ENCODE measurements at places on chromosomes 6 and 20.

DNA sequence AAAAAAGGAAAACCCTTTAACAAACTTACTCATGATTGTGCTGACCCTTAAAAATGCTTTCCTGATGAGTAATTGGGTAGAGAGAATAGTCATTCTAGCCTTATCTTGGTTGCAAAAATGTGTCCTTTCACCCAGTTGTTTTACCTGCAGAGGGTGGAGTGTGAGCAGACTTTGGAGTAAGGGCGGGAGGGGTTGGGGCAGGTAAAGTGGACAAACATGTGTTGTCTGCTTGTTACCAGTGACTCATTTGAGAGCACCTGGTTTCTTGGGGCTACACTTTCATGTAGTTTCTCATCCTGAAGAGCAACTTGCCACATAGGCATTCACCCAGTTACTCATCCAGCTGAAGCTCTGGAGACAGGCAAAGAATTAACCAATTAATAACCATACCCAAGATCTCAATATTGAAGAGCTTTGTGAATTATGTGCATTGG is 121.1 kb downstream of the TNFRSF21 start:
- peak; percentile 70 for DNase-seq

DNA sequence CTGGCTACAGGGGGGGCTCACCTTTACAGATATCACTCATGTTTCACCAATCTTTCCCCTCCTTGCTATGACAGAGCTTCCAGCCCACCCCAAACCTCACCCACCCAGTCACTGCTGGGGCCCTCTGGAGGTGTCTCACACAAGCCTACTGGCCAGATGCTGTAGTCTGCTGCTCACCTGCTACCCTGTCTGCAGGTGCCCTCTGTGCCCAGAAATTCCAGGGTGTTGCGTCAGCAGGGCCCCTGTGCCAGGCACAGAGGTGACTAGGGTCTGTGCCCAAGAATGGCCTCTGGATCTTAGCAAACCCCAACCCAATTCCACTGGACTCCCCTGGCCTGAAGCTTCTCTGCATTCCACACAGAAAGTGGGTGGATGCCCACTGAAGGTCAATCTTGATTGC is 21.4 kb downstream of the UNC5CL start:
- DNase-seq: no peak

DNA sequence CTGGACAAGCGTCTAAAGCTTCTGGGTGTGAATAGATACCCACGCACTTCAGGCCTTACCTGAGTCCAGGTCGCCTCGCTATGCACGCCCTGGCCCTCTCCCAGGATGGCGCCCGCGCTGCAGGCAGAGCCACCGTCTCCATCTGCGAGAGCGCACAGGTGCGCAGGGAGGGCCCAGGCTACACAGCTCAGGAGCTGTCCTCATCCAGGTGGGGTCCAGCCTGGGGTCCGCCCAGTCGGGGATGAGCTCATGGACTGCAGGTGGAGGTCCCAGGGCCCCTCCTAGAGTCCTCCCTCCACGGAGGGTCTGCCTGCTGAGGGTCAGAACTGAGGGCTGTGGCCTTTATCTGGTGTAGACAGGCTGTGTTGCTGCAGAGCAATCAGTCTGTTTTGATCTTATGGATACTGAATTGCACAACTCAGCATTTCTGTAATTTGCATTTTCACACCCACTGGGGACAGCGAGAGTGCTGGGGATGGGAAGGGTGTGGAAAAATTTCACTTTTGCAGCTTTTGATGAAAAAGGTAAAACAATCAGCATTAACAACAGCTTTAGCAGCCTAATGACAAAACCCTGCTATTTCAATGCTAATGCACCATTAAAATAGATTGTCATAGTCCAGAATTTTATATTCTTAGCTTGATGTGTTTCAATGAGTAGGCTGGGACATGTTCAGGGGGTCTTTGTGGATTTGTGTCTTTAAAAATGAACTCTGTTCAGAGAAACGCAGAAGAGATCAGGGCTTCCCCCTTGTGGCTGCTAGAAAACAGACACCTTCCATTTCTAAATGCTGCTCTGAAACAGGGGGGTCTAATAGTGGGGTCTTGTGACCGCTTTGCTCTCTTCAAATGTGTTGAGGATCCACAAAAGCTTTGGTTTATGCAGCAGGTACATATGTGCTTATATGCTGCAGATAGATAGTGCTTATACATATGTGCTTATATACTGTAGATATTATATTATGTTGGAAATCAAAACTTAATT is 77.8 kb upstream of the PHACTR3 start:
- peak; percentile 37 for DNase-seq

GRCh38 chr6:33082702-33083101 is 6.9 kb downstream of the HLA-DPB1 start:
- DNase-seq: no peak

GRCh38 chr20:6530254-6530653 is 237.2 kb upstream of the BMP2 start:
- DNase-seq: no peak

DNA sequence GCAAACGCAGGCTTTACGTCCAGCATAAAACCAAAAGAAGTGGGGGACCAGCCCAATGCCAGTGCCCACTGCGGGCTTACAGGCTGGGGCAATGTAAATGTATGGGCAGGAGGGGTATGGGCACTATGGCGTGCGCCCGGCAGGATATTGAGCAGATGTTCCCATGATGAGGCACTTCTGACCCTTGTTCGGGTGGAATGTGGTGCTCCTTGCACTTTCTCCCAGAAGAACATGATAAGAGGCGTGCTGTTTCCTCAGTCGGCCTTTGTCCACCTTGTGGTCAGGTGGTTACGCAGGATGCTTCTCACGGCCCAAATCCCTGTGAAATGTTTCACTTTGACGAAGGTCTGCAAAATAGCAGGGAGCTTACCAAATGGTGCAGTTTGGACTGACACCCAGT is 4.8 kb upstream of the GPR31 start:
- no peak for DNase-seq

DNA sequence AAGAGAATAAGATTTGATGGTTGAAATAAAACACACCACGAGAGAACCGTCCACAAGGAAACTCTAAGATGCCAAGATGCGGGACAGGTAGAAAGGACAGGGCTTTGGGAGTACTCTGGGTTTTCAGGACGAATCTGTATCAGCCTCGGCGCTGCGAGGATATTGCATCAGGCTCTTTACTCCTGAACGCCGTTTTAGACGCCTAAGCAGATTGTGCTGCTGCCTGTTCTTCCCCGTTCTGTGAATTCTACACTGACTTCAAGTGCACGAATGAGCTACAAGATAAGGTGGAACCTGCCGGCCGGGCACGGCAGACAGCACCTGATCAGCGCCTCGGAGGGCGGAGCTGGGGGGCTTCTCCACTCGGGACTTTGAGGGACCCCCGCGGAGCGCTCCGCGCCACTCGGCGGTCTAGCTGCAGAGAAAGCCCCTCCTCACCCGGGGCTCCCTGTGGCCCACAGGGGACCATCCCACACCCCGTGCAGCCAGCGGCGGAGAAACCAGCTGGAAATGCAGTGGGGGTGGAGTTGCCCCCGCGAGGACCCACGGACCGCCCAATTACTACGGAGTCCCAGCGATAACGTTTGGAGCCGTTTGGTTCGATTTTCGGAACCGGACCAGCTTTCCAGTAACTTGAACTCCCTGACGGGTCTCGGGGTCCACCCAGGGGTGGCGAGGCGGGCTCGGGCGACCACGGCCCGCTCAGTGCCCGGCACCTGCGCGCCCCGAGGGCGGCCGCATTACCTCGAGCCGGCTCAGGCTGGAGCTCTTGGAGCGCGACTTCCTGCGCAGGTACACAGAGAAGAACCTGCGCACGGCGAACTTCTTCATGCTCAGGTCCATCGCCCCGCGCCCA is 646 bp downstream of the RPS6KA2 start:
- peak; percentile 17 for DNase-seq

DNA sequence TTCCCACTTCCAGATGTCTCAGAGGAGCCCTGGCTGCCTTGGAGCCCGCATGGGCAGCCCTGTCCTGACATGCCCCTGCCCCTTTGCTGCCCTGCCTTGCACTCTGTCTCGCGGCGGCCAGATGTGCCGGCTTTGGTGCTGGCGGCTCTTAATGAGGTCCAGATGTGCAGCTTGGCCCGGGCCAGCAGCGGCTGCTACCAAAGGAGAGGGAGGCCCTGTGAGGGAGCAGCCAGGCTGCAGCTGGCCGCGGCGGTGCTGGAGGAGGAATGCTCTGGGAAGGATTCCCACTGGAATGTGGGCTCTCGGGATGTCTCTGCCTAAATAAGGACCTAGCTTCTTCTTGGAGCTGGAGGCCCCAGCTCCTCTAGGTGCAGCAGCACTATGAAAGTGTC is 72.4 kb downstream of the FGD2 start:
- peak; percentile 78 for DNase-seq

DNA sequence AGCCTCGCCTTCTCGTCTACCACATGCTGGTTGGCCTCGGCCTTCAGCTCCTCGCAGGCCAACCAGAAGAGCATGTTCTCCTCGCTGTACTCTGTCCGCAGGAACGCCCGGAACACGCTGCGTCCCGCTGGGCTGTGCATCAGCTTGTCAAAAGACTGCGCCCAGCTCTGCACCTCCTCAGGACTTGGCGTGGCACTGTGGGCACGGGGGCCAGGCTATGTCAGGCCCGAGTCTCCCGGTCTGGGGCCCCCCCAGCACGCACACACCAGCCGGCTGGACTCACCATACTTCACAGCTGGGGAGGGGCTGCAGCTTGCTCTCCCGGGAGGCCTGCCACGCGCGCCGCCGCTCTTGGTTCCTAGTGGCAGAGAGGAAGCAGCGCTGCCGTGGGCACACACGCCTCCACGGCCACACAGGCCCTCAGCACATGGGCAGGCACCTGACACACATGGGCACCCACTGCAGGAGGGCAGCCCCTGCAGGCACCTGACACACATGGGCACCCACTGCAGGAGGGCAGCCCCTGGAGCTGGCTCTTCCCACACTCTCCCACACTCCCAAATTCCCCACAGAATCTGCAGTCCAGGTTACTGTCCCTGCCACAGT is 5.0 kb downstream of the RGS19 start:
- no peak for DNase-seq

DNA sequence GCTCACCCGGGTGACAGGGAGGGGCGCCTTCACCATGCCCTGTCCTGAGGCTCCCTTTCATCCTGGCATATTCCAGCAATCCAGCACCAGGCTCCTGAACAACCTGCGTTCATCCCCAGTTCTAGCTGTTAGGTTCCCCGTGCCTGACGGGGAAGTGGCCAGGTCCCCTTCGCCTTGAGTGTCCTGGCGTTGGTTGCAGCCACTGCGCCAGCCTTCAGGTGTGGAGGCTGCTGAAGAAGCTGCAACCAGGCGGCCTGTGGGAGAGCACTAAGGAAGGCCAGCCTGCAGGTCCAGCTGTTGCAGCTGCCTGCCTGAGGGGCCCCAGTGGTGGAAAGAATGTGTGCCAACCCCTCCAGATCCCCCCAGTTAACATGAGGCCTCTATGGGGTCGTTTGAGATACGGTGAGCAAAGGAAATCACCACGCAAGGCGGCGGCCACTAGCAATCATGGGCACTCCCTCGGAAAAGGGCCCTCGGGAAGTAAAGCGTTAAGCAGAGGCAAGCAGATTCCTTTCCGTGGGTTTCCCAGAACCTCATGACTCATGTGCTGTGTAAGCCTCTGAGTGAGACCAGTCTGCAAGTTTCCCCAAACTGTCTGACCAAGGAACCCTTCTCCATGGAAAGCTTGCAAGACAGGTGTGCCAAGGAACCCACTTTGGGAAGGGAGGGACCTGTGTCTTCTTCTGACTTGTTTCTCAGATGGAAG is 320.8 kb downstream of the TAF4 start:
- DNase-seq: no peak

- DNase-seq: no peak
Observed at GRCh38 chr20:47667531-47668312, 117.6 kb downstream of the SULF2 start.

DNA sequence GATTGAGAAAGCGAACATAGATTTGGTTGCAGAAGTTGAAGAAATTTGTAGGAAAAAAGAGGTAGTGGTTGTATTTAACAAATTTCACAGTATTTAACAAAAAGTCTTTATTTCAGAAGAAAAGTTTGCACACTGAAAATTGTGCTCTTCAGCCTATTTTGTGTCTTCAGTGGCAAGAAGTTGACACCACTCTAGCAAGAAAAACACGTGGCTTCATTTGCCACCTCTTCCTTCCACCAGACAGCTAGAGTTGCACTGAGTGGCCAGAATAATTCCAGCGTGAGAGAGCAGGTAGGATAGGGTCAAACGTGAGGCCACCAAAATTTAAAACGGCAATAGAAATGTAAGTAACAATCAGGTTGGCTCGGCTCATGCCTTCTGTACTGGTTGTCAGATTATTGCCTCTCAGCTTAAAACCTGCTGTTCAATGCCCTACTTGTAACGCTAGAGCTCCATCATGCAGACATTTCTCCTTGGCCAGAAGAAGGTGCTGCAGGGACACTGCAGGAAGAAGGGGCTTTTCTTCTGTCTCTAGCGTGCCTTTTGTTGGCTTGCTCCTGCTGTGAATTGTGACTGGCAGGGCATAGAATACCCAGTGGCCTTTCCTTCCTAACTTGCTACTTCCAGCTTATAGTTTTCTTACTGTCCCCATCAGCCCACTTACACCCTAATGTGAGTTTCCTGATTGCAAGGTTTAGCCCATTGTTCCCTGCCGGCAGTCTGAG is 12.1 kb downstream of the TRAPPC3L start:
- DNase-seq: no peak

DNA sequence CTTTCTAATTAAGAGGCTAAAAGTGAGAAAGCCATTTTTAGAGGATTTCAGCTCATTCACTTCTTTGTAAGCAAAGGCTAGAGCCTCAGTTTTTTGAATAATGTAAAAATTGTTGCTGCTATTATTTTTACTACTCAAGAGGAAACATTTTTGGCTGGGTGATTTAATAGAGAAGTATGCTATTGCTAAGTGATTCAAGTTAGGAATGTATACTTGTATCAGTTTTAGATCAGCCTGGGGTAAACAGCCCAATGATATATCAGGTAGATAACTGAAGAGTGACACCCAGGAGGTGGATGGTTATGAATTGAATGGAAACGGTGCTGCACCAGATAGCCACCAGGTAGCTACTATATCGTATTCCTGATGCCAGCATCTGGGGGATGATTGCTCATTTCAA is 9.2 kb downstream of the QKI start:
- no peak for DNase-seq

- peak; percentile 8 for DNase-seq
Observed at GRCh38 chr6:140897349-140897748, 1235.4 kb upstream of the GJE1 start.

DNA sequence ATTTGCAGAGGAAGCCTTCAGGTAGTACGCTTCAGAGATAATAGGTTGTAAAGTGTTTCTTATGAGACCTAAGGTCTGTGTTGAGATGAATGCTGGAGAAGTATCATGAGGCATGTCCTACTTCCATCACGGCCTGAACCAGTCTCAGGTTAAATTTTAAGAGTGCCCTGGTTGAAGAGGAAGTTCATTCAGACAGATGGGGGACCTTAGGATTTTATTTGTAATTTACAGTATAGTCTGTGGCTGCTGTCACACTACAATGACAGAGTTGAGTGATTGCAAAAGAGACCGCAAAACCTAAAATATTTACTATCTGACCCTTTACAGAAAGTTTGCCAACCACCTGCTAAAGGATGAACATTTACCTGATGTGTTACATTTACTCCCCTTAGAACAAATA is 70.9 kb downstream of the UST start:
- no peak for DNase-seq

DNA sequence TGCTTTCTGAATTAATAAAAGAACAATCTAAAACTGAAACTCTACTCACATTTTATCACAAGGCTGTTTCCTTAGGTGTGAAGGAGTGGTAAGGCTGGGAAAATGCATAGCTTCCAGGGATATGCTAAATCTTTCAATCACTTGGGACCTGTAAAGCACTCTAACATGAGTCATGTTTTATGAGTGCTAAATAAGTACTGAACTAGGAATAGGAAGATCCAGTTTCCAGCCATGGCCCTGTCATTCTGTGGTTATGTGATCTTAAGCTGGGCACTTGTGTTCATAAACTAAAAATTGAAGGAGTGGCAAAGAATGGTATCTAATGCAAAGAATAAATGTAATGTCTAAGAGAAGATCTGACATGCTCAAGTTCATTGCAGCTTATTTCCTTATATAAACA is 6.1 kb upstream of the TMEM200A start:
- no peak for DNase-seq

All from urothelium cell line (cell line).